NCI-H510A treated with DMSO at 0.1 percent for 48 hours (cell line): ENCODE measurements at places on chromosomes 2 and 18.

DNA sequence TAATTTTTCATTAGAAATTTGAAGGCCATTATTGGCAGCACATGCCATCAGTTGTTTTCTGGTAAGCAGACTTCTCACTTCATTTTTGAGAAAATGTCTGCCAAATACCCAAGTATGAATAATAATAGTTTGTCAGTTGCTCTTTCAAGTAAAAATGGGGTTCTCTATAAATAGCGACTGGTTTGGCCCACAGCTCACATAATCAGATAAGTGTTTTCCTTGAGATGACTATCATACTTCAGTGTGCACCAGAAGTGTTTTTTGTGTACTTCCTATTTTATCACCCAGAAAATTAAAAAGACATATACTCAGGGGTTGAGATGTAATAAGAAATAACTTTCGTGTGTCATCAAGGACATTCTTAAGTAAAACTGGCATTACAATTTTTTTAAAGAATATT, 147.1 kb downstream of the PHLPP1 start:
- DNase-seq, result no peak

DNA sequence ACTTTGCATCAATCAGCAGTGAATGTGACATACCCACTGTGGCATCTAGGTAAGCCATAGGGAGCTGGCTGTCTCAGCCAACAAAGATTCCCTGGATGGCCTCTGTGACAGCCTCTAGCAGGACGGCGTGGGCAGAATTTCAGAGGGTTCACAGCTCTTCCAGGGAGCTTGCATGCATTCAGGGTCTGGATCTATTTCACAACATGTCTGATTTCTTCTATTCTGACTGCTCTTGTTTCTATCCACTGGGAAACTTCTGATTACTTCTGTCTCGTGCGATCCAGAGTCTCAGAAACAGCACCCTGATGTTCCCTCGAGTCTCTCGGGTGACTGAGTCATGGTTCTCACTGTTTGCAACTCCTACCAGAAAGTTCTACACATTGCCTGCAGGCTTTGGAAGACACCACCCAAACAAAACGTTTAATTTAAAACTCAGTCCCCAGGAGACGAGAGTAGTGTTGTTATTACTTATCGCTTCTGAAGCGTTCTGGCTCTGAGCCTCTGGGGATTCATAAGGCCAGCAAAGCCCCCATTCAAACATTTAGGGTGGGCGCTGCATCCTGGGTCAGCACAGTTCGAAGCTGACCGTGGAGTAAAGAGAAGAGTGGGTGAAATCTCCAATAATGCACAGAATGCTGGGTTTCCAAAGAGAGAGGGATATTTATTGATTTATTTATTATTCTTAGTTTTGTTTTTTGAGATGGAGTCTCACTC, 41.9 kb upstream of the ODC1 start:
- no peak for DNase-seq

GRCh38 chr18:11411048-11411447, 198.3 kb upstream of the SLC35G4 start:
- DNase-seq, result no peak

DNA sequence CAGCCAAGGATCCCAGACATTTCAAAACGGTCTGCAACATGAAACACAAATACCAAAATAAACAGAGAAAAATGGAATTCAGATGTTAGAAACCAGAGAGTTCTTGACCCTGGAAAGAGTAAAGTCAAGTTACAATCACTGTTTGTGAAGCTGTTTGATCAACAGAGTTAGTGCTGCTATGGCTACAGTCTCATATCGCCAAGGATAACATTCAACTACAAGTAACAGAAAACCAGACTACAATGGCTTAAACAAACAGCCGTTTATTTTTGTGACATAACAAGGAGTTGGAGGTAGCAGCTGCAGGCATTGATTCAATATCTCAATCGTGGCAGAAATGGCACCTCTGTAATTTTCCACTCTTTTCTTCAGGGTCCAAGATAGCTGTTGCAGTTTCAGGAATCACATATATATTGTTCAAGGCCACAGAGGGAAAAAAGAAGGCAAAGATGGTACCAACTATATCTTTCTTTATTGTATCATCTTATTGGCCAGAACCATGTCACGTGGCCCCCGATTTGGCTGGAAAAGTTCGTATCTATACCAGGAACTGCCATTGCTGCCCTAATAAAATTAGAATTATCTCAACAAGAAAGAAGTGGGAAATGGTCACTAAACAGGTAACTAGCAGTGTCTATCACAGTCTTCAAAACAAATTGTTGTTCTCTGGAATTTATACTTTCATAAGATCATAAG, 17.7 kb upstream of the HNRNPLL start:
- DNase-seq, result peak; percentile 49

- DNase-seq, result no peak
Measured at GRCh38 chr2:237876532-237876931, 17.1 kb downstream of the RAMP1 start.
